ENCODE measurements at places on chromosomes 4 and X.

DNA sequence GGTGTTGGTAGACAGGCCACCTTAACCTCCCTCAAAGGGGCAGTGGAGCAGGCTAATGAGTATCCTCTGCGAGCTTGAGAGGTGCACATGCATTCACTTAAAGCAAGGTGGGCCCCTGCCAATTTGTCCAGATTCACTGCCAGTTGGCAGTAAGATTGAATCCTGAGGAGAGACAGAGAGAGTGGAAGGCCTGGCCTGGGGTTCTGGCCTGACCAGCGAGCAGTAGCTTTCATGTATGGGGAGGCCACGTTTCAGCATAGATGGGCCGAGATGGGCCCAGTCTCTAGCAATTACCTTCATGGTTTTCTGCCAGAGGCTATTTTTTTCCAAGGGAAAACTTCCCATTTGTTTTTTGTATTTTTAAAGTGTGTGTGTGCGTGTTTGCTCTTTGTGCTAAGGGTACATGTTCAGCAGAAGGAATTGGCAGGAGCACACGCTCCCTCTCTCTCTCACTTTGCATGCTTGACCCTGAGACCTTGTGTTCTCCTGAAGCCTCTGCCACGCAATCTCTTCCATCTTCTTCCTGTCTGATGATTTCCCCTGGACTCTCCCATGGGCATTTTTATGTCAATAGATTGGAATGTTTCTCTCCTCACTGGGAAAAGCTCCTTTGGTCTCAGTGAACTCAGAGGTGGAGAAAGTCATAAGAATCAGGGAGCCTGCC lies 215.8 kb upstream of the SFRP2 start:
- DNase-seq: no peak

DNA sequence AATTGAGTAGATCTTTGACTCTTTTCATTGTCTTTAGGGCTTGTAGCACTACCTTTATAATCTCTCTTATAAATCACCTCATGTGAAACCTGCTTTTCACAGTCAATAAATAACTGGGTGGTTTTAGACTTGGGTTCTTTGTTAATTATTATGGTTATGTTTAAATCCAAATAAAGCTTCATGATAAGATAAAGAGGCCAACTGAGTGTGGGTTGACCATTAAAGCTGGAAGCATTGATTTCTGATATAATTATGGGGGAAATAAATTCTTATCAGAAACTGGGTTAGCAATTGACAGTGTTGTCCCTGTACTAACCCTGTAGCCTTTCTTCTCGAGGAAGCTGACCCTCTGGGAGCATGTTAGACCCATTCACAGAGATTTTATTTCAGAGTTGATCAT lies 384.7 kb upstream of the LCORL start:
- DNase-seq: no peak

DNA sequence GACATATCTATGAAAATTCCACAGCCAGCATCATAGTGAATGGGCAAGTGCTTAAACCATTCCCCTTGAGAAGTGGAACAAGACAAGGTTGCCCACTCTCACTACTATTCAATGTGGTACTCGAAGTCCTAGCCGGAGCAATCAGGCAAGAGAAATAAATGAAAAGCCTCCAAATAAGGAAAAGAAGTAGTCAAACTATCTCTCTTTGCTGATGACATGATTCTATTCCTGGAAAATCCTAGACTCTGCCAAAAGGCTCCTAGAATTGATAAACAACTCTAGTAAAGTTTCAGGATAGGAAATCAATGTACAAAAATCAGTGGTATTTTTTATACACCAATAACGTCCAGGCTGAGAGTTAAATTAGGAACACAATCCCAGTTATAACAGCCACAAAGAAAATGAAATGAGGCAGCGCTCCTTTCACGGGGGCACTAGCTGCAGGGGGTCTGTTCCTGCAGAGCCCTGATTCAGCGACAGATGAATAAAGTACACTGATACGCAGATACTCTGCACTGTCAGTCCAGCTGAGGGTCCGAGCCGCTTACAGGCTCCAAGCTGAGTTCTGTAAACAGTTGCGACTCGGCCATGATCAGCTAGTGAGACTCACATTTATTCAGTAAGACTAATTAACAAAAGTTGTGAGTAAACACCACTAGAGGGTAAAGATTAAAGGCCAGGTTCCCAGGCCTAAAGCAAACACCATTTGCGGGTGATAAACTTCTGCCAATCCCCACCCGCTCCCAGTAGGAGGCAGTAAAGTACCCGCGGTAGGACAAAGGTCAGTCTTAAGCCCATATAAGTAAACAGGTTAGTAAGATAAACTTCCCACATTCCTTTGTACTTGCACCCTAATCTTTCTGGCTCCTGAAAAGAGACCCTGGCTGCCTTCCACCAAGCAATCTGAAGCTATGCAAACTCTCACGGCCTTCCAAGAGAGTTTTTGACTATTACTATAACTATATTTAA lies 290.6 kb upstream of the GRID2 start:
- DNase-seq: no peak

DNA sequence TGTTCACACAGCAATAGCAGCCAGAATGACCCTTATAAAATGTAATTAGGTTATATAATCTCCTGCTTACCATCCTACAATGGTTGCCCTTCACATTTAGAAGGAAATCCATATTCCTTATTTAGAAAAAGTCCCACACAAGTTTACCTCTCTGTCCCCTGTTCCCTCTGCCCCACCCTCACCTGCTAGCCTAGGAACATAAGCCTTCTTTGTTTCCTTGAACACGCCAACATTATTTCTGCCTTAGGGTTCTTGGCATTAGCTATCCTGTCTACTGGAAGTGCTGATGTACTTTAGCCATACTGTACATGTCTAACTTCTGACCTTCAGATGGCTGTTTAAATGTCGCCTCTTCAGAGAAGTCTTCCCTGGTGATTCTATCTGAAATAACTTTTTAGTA lies 28.4 kb upstream of the USP53 start:
- DNase-seq: no peak

DNA sequence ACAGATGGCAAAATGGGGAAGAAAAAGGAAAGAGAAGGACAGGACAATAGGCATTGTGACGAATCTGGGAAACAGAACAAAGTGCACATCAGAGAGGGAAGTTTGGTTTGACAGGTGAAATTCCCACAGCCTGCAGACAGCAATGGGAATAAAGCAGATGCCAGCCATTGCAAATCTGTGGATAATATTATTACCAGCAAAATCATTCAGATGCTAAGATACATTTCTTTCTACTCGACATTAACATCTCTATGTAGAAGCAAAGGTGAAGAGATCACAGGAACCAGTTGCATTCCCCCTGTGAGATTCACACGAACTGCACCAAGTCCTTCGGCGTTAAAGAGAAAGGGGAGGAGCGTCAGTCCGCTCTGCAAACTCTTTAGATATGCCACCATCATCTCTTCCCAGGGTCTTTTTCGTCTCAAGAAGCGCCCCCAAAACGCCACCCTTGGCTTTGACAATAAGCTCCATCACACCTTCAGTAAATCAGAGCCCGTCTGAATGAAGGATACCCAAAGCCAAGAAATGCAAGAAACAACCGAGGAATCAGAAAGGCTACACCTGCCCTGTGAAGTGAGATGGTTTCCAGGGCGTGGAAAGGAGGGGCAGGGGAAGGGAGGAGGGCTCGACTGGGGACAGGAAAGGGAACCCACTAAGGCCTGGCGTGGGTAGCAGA lies 1.9 kb downstream of the NEUROG2 start:
- no peak for DNase-seq
